ENCODE measurements at places on chromosomes 5 and 9.

DNA sequence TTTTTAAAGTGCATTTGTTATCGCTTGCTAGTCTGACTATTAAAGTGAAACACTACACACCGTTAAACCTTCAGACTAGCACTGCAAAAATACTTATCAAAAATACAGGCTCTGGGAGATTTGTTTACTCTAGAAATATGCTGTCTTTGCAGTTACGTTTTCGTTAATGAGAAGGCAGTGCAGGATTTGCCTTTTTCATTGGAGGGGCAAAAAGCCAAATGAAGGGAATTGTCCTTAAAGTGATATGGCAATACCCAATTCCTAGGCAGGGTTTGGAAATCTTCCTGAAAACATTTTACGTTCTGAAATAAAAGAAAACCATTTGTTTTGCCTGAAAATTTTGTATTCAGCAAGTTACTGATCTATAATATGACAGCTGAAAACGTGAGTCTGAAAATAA is 1800.2 kb downstream of the MAT2B start:
- DNase-seq: no peak

GRCh38 chr5:98839469-98840383 is 66.3 kb downstream of the RGMB start:
- DNase-seq: no peak

GRCh38 chr5:148465381-148466235 is 81.8 kb downstream of the FBXO38 start:
- DNase-seq: no peak

- DNase-seq: no peak
Measured at GRCh38 chr9:128882677-128883603, 1.0 kb downstream of the LRRC8A start.

GRCh38 chr9:99607842-99608448 is 213.7 kb upstream of the NR4A3 start:
- no peak for DNase-seq

GRCh38 chr9:81829195-81829882 is 98.9 kb upstream of the SPATA31D4 start:
- DNase-seq: no peak

DNA sequence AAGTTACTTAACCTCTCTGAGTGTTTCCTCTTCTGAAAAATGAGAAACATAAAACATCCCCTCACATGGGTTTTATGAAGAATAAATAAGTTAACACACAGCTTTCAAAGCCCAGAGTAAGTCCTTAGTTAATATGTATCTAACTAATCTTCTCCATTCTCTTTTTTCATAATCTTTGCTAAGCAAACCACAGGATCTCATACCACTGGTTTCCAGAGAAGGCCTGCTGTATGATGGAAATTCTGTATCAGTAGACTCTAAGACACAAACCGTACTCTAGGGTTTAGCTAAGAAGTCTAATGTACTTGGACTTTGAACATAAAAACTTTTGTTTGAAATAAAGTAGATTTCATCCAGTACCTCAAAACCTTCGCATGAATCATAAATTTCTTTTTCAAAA is 307.9 kb downstream of the SPOCK1 start:
- no peak for DNase-seq

DNA sequence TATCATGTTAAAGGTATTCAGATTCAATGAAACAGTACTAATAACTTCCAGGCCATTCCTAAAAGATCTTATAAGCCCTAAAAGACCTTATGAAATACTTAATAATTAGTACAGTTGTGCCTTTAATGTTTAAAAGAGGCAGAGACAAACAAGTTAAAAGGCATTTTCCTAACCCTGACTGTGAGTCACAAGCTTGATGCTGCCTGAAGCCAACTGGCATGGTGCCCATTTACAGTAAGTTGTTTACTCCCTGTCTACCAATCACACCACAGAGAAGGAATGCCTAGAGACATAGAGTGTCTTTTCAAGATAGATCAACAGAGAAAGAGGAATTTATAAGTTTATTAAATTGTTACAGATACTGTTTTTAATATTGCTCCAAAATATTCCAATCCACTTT is 47.8 kb downstream of the NR3C1 start:
- no peak for DNase-seq

- no peak for DNase-seq
Measured at GRCh38 chr9:132069046-132069898, 10.4 kb downstream of the MED27 start.

- no peak for DNase-seq
Measured at GRCh38 chr9:115416299-115416698, 298.3 kb upstream of the TNC start.

- DNase-seq: no peak
Measured at GRCh38 chr5:72204946-72205345, 97.7 kb downstream of the MAP1B start.

GRCh38 chr5:106854922-106855321 is 815.8 kb downstream of the EFNA5 start:
- no peak for DNase-seq

GRCh38 chr5:90294604-90295003 is 115.0 kb downstream of the CETN3 start:
- no peak for DNase-seq

DNA sequence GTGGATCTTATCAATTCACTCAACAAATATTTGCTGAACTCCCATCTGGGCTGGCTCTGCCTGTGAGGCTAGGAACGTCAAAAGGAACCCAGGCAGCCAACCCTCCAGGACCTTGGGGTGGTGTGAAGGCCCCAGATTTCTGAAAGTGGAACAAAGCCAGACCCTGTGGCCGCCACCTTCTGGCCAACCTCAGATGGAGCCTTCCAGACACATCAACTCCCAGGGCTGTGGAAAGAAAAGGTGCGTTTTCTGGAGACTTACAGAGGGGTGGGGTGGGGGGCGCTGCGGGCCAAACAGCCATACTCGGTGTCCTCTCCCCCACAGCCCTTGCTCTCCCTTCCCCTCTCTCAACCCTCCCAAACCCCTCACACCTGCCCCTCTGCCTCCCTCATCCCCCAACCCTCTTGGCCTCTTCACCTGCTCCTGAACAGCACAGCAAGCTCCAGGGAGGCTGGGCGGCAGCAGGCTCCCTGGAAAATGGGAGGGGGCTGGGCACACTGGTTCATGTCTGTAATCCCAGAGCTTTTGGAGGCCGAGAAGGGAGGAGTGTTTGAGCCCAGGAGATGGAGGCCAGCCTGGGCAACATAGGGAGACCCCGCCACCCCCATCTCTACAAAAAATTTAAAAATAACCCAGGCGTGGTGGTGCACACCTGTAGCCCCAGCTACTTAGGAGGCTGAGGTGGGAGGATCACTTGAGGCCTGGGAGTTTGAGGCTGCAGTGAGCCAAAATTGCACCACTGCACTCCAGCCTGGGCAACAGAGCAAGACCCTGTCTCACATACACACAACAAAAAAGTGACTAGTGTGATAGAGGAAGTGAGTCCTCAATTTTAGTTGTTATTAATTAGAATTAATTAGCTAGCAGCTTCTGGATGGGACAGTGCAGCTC is 45.0 kb upstream of the PRRC2B start:
- no peak for DNase-seq

DNA sequence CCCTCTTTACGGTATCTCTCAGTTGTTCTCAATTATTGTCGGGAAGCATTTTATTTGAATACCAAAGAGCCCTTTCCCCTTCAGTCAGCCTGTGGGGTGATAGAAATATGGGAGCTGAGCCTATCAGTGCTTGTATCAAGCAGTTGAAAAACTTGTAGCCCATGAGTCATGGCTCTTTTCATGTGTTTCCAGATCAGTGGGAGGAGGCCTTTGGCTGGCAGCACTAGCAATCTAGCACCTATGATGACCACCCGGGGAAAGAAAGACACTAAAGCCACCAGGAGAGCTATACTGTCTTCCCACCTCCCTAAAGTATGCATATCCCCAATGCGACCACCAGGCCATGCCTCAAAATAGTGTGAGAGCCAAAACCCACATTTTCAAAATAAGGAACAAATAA is 696.9 kb upstream of the C9orf72 start:
- DNase-seq: no peak

- DNase-seq: peak; percentile 47
Measured at GRCh38 chr9:94783102-94783682, 56.7 kb downstream of the AOPEP start.

DNA sequence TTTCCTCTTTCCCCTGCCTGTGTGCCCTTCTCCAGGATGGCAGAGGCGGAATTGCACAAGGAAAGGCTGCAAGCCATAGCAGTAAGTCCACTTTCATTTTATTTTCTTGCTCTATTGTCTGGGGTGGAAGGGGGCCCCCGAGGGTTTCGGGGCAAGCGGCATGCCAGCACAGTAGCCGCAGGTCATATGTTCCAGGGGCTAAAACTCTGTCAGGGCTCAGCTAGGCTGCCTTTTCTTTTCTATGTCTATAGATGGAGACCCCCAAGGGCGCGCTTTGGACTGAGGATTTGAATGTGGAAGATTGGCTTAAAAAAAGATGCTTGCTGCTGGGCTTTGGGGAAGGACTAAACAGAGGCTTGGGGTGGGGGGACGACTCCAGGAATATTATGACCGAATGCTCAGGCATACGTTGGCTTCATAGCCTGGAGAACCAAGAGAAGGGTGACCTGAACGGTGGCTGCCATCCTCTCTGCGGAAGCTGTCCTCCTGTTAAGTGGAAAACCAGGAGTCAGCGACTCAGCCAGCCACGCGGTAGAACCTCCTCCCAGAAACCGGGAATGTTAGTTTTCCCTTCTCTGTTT is 545 bp downstream of the PALM2AKAP2 start:
- DNase-seq: no peak

GRCh38 chr9:98644011-98644410 is 64.7 kb downstream of the GABBR2 start:
- no peak for DNase-seq

- DNase-seq: no peak
Measured at GRCh38 chr9:113289091-113289490, 13.6 kb downstream of the PRPF4 start.

- no peak for DNase-seq
Measured at GRCh38 chr9:76103531-76104315, 213.2 kb downstream of the PCSK5 start.

- no peak for DNase-seq
Measured at GRCh38 chr9:34010979-34011378, 37.7 kb downstream of the UBAP2 start.

GRCh38 chr5:62732677-62733121 is 154.1 kb downstream of the LRRC70 start:
- no peak for DNase-seq

DNA sequence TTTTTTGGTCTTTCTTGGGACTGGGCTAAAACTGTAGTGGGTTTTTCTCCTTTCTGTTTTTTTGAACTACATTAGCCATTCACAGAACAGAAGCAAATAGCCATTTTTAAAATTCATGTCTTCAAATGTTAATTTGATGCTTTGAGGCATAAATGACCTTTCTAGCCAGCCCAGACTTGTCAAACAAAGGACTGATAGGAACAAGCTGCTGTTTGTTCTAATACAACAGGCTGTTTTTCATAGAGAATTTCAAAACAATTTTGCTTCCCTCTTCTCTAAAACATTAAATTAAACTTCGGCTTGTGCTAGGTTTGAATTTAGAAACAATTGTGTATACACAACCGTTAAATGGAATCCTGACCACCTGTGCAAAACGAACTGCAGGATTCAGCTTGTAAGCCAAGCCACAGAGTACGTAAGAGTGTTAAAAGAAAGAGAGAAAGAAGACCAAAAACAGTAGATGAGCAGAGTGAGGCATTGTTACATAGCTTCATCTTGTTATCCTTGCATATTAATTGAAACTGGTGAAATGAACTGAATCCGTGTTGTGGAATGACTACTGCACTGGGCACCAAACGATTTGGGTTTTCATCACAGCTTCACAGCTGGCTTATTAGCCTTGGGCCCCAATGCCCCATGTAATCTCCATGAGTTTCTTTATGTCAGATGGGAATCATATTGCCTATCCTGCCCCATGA is 100.0 kb downstream of the ZSWIM6 start:
- DNase-seq: no peak

DNA sequence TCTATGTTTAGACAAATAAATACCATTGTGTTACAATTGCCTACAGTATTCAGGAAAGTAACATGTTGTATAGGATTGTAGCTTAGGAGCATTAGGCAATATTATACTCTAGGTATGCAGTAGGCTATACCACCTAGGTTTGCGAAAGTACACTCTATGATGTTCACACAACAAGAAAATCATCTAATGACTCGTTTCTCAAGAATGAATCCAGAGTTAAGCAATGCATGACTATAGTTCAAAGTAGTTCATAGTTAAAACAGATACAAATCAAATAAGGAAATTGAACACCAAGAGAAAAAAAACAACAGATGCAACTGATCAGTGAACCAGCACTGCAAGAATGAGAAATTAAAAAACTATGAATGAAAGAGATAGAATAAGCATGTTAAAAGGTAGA is 27.6 kb upstream of the ABLIM3 start:
- DNase-seq: no peak

GRCh38 chr9:80994892-80995291 is 694.5 kb downstream of the TLE1 start:
- DNase-seq: no peak

- no peak for DNase-seq
Measured at GRCh38 chr9:135340143-135340655, 139.4 kb upstream of the PPP1R26 start.

GRCh38 chr5:31449174-31449573 is 82.7 kb downstream of the DROSHA start:
- no peak for DNase-seq

- no peak for DNase-seq
Measured at GRCh38 chr9:14618836-14619420, 74.3 kb downstream of the ZDHHC21 start.

DNA sequence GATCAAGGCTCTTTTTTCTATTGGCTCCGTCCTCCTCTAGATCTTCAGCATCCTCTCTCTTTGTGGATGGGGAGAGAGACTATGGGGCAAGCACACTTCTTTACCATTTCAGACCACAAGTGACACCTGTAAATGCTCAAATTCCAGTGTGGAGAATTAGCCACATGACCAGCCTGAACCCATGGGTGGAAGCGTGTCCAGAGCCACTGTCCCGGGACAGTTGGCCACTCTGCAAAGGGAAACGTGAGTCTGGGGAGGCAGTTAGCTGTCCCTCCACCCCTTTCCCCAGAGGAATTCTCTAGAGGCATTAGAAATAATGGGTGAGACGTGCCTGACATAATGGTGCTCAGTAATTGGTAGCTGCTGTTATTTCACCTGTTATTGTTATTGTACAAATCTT is 40.9 kb downstream of the AMBP start:
- DNase-seq: no peak

DNA sequence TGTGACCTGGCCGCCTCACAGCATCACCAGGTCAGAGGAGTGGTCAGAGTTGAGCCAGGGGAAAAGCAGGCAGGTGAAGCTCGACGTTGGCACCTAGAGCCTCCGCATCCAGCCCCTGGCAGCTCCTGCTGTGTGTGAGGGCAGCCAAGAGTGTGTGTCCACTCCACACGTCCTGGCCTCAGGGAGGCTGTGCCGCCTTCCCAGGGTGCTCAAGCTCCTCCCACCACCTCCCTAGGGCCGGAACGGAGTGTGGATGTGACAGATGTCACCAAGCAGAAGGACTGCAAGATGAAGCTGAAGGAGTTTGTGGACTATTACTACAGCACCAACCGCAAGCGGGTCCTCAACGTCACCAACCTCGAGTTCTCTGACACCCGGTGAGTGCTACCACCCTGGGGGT is 72.5 kb downstream of the PHF2 start:
- no peak for DNase-seq

GRCh38 chr5:106780355-106780754 is 890.4 kb downstream of the EFNA5 start:
- no peak for DNase-seq

Measured in NCI-H1417 treated with DMSO at 0.1 percent for 48 hours (cell line).